ENCODE measurements at places on chromosomes 2 and 18. TPM values are rescaled to one million over a fixed set of nuclear protein-coding genes. Genes with fewer than 3 reads are reported as not detected.

Gene MAPK4
- total RNA-seq: 12.6 TPM

Gene PLEKHA3
- total RNA-seq: 15.7 TPM

DNA sequence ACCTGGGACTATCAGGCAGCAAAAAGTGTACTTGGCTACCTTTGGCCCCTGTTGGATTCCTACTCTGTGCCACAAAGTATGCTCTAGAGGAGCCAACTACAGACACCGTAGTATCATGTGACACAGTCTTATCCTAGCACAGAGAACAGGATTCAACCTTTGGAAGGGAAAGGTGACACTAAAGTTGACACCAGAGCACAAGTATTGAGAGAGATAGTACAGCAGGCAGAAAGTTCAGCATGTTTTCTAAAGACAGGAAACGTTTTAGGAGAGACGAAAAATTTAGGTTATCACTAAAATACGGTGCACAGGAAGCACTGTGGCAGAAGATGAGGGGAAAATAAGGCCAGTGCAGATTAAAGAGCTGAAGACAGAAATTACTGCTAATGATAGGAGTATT, 18.6 kb downstream of the SMAD2 start:
- H3K4me3 ChIP-seq: no peak overlapping the region
- DNase-seq: no peak
- H3K4me1 ChIP-seq: no peaks in the 10 kb centered on the region
- H3K27me3 ChIP-seq: no peaks in the 10 kb centered on the region
- no peaks in the 10 kb centered on the region for H3K36me3 ChIP-seq

Gene ATAD2B
- 16.9 TPM for total RNA-seq

- H3K27ac ChIP-seq: no peak overlapping the region
- no peaks in the 10 kb centered on the region for H3K27me3 ChIP-seq
- DNase-seq: no peak
- H3K36me3 ChIP-seq: no peaks in the 10 kb centered on the region
- H3K4me1 ChIP-seq: no peaks in the 10 kb centered on the region
Measured at GRCh38 chr18:48843162-48843561, 107.6 kb downstream of the SMAD7 start.

- H3K4me3 ChIP-seq: no peak overlapping the region
- H3K27ac ChIP-seq: no peak overlapping the region
- H3K27me3 ChIP-seq: no peaks in the 10 kb centered on the region
- no peaks in the 10 kb centered on the region for H3K36me3 ChIP-seq
- H3K4me1 ChIP-seq: no peaks in the 10 kb centered on the region
- no peak for DNase-seq
Measured at GRCh38 chr18:8529609-8530008, 79.6 kb upstream of the RAB12 start.

Gene POMC
- total RNA-seq: 2.6 TPM

DNA sequence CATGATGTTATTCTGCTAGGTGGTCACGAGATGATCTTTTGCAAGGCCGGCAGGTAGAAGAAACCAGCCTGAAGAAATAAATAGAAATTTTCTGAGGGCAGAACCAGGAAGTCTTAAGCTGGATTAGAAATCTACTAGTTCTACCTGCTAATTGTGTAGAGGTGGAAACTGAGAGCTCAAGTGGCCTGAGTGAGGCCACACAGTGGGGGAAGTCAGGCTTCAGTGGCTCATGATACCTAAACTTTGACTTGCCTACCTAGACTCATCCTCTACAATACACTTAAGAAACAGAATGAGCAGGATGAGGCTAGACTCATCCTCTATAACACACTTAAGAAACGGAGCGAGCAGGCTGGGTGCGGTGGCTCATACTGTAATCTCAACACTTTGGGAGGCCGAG, 134.9 kb upstream of the NDUFV2 start:
- H3K27me3 ChIP-seq: no peaks in the 10 kb centered on the region
- H3K4me3 ChIP-seq: no peak overlapping the region
- DNase-seq: no peak
- no peak overlapping the region for H3K27ac ChIP-seq
- H3K4me1 ChIP-seq: no peaks in the 10 kb centered on the region

Measured in prostate gland (tissue), 2 donors.